NCI-H460 (cell line): ENCODE measurements at places on chromosomes 11 and 22.
A peak's percentile ranks its signal among the peaks of the same experiment; 100 is the strongest.

- DNase-seq = no peak
Observed at GRCh38 chr11:108662700-108663099, 2.2 kb upstream of the DDX10 start.

DNA sequence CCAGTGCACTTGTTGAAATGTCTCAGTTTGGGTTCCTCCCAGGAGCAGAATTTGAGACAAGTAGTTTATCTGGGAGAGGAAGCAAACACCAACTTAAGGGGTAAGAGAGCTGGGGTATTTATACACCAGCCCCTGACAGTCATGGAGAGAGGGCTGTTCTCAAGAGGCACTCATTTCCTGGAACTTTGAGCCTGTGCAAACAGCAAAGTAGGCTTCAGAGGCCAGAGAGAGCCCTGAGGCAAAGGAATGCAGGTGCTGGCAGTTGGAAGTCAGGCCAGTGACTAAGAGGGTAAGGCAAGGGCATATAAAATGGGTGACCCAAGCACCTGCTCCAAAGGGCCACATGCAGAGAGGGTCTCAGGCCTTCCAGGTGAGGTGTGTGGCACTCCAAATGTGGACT, 16.1 kb downstream of the MS4A18 start:
- DNase-seq = no peak

DNA sequence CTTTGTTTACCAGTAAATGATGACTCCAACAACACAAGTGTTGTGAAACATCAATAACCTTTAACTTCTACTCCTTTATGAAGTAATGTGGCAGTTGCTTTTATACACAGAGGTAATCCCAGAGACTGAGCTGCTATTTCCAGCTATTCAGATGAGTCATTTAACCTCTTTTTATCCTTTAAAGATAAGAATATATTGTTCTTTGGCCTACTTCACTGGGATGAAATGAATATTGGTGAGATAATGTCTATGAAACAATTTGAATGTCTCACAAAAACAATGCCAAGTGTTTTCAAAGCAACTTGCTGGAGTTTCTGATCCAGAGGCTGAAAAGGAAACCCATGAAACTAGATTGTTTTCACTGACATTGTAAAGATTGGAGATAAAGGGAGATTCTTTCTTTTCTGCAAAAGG, 564.4 kb upstream of the LUZP2 start:
- no peak for DNase-seq

GRCh38 chr11:68430801-68431200, 29.8 kb upstream of the PPP6R3 start:
- DNase-seq = no peak

DNA sequence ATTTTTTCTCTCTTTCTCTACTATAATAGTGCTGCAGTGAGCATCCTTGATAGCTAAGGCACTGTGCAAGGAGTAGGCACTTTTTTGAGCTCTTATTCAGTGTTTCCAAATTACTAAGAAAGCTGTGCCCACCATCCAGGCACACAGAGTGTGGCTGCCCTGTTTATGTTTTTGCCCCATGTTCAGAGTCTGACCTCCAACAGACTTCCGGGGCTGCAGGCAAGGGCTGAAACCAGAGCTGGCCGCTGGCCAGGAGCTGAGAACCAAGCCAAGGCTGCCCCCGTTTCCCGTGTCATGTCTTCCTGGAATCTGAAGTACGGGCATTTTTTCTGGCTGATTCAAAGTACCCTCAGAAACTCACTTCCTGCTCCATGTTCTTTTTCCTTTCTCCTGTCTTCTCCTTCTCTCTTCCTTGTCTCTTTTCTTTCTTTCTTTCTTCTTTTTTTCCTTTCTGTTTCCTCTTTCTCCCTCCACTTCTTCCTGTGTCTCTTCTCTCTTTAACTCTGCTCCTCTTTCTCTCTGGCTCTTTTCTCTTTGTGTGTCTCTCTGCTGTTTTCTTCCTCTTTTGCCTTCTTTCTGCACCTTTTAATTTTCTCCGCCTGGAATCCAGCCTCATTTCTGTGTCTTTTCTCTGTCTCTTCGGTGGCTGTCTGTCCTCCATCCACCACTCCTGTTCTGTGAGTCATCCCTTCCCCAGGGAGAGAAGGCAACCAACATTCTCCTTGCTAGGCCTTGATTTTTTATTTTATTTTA, 17.0 kb upstream of the KCTD14 start:
- DNase-seq = peak; percentile 33
